ENCODE measurements at places on chromosomes 5 and 9.

GRCh38 chr9:6944093-6944551, 186.3 kb downstream of the KDM4C start:
- no peak for DNase-seq

DNA sequence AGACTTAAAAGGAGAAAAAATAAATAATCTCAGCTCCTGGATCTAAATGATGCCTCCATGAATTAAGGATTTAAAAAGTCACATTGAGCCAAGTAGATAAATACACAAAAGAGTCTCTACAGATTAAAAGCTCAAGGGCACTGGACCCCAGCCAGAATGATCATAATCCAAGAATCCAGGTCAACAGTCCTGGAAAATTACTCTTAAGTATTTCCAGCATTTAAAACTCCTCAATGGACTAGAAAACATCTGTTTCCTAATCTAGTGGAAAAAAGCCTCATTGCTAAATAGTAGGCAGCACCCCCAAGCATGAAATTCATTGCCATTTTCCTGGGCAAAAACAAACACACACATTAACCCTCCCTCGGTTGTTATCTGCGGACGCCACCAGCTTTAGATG, 96.8 kb downstream of the FRMD3 start:
- no peak for DNase-seq

DNA sequence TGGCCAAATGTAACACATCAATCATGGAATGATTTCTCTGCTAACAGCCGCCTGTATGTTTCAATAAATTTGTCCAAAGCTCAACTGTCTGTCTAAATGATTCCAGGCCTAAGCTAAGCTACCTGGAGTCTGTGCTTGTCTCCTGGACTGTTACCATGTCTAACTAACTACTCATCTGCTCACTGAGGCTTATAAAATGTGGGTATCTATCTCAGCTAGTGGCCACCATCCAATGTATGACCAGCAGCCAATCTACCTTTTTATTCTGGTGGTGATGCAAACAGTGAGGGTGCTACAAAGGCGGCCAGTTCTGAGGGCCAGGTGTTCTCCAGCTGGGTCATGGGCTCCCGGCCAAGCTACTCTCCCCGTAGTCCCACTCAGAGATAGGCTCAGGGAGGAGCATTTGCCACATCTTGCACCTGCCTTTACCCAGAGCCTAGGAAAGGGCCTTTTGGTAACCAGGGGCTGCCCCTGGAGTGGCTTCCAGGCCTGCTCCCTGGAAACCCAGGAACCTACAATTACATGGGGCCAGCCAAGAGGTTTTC, 59.1 kb downstream of the PFDN1 start:
- no peak for DNase-seq

DNA sequence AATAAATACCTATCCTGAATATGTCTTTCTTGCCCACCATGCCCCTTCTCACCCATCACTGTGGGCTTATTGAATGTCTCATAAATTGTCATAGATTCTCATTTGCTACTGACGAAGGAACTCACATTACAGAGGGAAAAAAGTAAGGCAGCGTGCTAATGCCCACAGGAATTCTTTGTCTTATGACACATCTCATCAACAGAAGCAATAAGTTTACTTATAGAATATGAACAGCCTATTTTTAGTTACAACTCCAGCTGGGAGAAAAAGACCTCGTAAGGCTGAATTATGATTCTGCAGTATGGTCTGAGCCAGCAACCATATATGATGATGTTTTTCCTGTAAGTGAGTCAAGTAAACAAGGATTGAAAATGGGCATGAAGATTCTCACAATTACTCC, 22.4 kb upstream of the ATG10 start:
- DNase-seq, result no peak

GRCh38 chr5:97422678-97423077, 239.6 kb upstream of the RIOK2 start:
- DNase-seq, result no peak

- no peak for DNase-seq
These were observed 34.0 kb upstream of the ARAP3 start for GRCh38 chr5:141716009-141716408.

DNA sequence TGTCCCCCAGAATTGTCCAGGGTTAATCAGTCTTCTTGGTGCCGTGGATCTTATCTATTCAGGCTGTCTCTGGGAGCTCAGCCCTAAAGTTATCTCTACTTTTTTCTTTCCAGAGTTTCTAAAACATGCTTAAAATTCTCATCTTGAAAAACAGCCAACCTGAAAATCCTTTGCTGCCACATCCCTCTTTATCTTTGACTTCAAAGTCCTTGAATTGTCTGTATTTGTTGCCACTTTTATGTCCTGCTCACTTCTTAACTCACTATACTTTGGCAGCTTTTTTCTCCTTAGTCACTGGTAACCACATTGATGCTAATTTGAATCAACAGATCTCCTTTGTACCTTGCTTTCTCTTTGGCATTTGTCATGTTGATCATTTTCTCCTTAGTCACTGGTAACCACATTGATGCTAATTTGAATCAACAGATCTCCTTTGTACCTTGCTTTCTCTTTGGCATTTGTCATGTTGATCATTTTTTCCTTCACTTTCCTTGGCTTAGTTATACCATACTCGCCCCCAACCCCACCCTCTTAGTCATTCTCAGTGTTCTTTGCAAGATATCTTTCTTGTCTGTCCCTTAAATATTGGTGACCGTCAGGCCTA, 8.5 kb downstream of the DMXL1 start:
- DNase-seq, result peak; percentile 23

GRCh38 chr9:95496687-95497086, 20.1 kb downstream of the PTCH1 start:
- no peak for DNase-seq

GRCh38 chr5:107430071-107430625, 240.6 kb downstream of the EFNA5 start:
- DNase-seq, result no peak

DNA sequence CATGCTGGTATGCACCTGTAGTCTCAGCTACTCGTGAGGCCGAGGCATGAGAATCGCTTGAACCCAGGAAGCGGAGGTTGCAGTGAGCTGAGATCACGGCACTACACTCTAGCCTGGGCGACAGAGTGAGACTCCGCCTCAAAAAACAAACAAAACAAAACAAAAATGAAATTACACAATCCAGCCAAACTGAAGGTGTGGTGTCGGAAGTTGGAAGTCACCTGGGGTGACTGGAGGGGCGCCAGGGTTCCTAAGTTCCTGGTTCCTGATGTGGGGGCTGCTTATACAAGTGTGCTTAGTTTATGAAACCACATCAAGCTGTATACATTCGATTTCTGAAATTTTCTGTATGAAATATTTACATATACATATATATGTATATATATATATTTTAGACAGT, 3.7 kb upstream of the DOLPP1 start:
- no peak for DNase-seq

- DNase-seq, result no peak
These were observed 499.5 kb upstream of the BRINP1 start for GRCh38 chr9:119868694-119869093.

- no peak for DNase-seq
These were observed 379.0 kb downstream of the GLIS3 start for GRCh38 chr9:3920604-3921582.

DNA sequence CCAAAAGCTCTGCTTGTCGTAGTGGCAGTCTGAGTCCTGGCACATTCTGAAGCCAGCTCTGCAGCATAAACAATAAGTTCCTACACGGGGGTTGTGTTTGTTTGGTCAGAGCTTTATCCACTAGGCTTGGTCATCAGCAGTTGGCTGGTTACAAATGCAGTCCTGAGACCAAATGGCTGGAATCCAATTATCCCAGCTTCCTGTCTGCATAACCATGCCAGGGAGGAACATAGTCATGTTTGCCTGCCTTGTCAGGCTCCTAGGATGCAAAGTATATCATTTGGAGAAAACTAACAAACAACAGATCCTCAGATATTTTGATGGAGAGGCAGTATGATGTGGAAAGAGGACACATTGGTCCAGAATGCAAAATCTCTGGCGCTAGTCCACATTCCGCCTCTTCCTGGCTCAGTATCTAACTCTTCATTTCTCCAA, 85.8 kb downstream of the FBXO38 start:
- no peak for DNase-seq

- DNase-seq, result no peak
These were observed 33.9 kb downstream of the SH3PXD2B start for GRCh38 chr5:172420235-172420939.

GRCh38 chr9:93697352-93698139, 121.2 kb downstream of the PHF2 start:
- no peak for DNase-seq

- DNase-seq, result no peak
These were observed 104.1 kb upstream of the SLC12A2 start for GRCh38 chr5:127979475-127979874.

GRCh38 chr5:72612810-72613209, 105.6 kb upstream of the ZNF366 start:
- DNase-seq, result no peak

- no peak for DNase-seq
These were observed 31.5 kb downstream of the SLC22A4 start for GRCh38 chr5:132325691-132326090.

DNA sequence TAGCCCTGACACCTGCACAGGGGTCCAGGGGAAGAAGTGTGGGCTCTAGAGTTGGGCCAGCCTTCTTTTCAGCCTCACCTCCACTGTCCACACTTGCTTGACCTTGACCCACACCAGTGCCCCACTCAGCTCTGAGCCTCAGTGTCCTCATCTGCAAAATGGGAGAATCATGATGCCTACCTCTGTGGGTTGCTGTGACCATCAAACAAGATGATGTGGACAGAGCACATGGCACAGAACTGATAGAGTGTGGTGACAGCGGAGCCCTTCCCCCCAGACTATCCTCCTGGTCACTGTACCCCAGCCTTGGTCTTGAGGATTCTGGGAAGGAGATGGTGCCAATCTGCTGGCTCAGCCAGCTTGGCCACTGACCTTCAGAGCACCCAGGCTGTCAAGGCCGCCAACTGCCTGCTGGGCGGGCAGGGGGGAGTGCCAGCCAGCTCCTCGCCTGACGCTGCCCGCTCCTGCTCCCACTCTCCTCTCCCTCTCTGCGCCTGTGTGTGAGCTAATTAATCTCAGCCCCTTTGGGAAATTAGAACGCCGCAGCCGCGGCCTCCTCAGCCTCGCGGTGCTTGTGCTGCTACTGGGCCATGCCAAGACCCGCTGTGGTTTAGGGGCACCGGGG, 16.7 kb downstream of the CXXC5 start:
- no peak for DNase-seq

- no peak for DNase-seq
These were observed 7.1 kb upstream of the RARS1 start for GRCh38 chr5:168479166-168479565.

DNA sequence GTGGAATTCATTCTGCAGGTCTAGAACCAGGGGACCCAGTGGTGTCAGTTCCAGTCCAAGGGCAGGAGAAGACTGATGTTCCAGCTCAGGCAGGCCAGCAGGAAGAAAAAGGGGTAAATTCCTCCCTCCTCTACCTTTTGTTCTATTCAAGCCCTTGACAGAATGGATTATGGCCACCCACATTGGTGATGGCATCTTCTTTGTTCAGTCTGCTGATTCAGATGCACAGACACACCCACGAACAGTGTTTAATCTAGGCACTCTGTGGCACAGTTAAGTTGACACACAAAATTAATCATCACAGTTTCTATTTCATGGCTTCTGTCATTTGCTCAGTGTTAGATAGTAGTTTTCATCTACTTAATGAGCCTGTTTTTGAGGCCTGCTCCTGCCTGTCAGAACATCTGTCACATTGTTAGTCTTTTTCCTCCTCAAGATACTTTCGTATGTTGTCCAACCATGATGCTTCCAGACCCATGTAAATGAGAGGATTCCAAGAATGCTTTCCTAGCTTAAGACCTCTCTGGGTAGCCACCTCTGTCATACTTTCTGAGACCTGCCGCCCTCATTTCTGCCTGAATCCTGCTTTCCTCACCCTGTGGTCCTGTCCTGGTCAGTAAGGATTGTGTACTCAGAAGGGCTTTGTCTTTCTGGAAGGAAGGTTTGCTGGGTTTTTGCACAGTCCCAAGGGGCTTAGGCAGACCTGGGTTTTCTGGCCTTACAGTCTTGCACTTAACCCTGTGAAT, 72.5 kb downstream of the SPIN1 start:
- DNase-seq, result no peak

GRCh38 chr5:52448111-52448510, 339.6 kb upstream of the ITGA1 start:
- DNase-seq, result no peak

DNA sequence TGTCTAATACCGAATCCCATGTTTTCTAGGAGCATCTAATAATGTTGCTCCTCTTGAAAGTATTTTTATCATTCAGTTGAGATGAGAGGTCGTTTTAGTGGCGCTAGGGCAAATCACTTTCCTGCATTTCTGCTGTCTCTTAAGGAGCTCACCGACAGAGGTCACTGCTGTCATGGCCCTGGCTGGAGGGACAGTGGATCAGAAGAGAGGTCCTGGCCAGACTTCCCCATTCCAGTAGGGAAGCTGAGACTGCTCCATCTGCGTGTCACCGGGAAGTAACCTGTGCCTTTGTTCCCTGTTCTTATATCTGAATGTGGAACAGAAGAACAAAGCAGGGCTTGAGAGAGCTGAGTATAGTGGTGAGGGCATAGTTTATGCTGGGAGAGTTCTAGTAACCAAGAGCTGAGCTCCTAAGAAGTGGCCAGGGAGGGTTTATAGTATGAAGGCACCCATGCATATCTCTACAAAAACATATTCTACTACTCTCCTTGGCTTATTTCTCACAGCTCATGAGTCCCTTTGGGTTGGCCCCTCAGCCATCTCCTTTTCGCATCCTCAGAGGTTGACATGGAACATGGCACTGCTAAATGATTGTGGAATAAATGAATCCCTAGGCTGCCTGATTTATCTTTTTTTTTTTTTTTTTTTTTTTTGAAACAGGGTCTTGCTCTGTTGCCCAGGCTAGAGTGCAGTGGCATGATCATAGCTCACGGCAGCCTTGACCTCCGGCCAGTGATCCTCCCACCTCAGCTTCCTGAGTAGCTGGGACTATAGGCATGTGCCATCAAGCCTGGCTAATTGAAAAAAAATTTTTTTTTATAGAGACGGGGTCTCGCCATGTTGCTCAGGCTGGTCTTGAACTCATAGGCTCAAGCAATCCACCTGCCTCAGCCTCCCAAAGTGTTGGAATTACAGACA, 27.2 kb downstream of the ATP6V0E1 start:
- DNase-seq, result no peak

DNA sequence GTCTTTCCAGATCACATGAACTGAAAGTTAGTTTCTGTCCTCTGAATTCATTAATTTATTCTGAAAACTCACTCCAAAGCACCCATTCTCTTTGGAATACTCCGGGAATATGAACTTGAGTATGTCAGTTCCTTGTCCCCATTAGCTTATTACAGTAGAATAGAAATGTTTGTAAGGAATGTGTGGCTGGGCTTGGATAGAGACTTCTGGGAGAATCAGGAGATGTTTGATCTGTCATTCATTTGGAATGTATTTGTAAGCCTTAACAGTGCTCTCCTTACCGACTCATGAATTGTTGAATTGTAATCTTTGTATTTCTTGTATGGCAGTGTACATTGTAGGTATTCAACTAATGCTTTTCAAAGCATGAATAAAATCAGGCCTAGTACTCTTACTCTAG, 548.4 kb downstream of the LRRC70 start:
- no peak for DNase-seq

Measured in stimulated activated CD4-positive, alpha-beta T cell treated with anti-CD3 and anti-CD28 coated beads, TNF-alpha, amount 100 ng/mL, for 48 hours (primary cell).